Kidney (tissue), 22 donors: ENCODE measurements at places on chromosomes 6 and 20.

DNA sequence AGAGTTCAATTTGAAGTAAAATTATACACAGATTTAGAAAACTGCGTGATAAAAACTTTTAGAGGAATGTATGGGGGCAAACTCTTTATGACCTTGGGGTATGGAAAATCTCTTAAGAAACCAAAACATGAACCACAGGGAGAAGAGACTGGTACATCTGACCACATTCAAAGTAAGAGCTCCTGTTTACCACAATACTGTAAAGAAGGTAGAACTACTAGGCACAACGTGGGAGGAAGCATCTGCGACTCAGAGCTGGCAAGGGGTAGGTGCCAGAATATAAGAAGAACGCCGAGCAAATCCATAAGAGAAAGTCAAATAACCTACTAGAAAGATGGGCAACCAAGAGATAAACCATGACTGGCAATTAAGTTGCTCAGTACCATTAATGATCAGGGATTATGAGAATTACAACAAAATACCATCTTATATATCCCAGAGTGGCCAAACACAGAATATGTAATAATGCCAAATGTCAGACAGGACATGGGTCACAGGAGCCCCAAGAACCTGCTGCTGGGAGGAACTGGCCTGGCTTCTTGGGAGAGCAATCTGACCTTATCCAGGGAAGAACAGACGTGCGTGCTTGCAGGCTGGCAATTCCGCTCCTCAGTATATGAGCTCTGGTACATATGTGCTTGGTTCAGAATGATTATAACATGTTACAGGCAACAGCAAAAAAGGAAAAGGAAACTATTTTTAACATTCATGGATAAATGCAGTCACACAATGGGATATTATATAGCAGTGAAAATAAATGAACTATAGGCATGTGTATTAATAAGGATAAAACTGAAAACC is 50.2 kb downstream of the INSM1 start:
- no peak for DNase-seq

DNA sequence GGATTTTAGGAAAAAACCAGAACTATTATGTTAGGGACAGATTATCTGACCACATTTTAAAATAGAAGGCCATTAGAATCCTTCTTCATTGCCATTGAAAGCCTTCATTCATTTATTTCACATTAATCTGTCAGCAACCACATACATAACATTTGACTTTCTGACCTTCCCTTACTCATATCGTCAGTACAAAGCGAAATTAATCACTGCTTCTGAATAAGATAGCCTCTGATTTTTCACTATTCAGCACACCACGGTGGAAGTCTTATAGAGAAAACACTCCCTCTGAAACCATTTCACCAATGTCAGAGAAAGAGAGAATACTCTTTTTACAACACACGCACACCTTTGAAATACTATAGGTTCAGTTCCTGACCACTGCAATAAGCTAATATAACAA is 442.5 kb upstream of the ID4 start:
- DNase-seq = no peak

DNA sequence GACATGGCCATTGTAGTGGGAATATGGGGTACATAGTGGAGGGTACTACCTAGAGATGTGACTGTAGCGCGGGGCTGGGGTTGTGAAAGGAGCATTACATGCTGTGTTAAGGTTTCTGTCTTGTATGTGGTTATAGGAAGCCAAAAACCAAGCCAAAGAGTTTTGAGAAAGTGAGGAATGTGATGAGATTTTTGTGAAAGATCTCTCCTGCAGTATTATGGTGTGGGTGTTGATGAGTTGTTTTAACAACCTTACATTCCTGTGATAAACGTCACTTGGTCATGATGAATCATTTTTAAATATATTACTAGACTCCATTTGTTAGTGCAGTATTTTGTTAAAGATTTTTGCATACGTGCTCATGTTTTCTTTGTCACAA is 48.9 kb downstream of the ZFAND3 start:
- DNase-seq = no peak

DNA sequence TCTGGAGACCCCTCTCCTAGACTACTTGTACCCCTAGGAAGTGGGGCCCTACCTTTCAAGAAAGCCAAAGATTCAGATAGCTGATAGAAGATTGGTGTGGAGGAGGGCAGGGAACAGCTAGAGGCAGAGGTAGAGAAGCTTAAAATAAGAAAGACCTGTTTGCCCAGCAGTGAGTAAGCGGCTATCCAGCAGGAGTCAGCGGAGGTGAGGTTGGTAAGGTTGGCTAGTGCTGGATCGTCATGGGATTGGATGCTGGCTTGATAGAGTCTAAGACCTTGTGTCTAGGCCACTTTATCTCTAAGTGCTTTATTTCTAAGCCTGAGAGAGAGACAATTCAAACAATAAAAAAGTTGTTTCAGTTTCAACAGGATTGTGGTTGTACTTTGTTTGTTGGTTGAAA is 19.1 kb downstream of the ANKS1A start:
- DNase-seq = no peak

DNA sequence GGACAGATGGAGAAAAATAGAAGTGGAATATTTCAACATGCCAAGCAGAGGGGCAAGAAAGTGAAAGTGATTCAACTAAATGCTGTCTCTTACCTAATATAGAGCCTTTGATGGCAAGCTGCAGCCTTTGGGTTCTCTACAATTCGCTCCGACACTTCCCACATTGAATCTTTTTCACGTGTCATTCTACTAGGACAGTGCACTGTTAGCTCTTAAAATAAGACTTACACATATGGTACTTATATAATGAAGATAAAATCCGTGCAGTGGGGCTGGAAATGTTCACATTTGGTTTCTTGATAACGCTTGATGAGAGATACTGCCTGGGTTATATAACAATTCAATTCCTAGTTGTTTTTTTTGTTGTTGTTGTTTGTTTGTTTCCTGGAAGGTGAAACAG is 502.4 kb downstream of the LMBRD1 start:
- no peak for DNase-seq

DNA sequence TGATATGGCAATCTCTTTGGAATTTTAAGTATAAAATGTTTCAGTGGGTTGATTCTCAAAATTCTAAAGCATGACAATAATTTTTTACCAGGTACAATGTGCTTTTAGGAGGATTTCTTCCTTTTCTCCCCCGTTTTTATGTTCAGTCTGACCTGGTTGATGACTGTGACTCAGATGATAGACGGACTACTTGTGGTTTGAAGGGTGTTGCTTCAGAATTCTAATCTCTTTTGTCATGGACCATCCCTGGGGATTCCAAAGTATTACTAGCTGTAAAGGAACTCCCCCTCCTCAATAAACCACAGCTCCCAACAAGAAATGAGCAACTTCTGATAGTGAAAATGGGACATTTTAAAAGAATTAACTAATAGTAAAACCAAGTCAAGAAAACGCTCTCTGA is 34.9 kb upstream of the TNFAIP3 start:
- no peak for DNase-seq

GRCh38 chr20:61321481-61321880 is 69.4 kb downstream of the CDH4 start:
- no peak for DNase-seq

DNA sequence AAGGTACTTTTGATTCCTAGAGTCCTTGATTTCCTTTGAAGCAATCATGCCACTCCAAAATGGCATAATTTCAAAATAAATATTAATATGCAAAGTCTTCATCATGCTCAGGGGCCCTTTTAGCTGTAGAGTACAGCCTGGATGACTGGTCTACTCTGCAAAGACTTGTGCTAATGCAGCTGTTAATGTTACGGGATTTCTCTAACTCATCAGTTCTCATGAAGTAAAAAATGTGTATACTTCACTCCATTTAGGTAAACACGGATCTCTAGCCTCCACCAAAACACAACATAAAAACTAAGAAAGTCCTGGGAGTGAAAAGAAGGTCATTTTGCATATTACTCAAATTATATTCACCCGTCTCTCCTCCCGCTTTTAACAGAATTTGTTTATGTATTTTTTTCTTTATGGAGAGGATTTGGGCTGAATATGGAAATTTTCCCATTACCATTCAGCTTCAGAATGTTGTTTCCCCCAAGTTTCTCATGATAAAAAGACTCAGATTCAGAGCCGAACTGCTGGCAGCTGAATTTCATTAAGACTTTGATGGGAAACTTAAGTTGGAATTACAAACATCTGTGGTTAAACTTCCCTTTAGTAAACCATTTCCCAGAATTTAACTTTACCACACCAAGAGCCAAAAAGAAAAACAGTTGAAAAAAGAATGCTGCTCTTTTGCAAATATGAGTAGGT is 8.7 kb downstream of the LAMA4 start:
- peak; percentile 86 for DNase-seq

- no peak for DNase-seq
These were observed 52.6 kb upstream of the NAA20 start for GRCh38 chr20:19964289-19965265.

- no peak for DNase-seq
These were observed 6.1 kb downstream of the SLC26A8 start for GRCh38 chr6:36018339-36018738.

GRCh38 chr6:3228771-3229565 is 1.5 kb upstream of the TUBB2B start:
- DNase-seq = peak; percentile 72

DNA sequence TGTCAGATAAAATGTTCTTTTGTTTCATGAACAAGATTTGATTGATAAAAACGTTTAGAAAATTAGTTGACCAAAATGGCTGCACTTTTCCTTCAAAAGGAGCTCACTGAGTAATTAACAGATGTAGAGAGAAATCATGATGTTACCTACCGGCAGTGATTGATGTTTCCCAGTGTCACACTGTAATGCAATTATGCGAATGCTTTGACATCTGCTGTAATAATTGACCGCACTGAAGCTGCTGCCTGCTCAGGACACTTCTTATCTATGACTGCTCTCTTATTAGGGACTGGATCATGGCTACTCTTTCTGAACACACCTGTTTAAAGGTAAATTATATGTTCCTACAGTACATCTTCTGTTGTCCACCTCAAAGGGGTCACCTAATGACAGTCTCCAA is 94.6 kb downstream of the GPR63 start:
- no peak for DNase-seq

DNA sequence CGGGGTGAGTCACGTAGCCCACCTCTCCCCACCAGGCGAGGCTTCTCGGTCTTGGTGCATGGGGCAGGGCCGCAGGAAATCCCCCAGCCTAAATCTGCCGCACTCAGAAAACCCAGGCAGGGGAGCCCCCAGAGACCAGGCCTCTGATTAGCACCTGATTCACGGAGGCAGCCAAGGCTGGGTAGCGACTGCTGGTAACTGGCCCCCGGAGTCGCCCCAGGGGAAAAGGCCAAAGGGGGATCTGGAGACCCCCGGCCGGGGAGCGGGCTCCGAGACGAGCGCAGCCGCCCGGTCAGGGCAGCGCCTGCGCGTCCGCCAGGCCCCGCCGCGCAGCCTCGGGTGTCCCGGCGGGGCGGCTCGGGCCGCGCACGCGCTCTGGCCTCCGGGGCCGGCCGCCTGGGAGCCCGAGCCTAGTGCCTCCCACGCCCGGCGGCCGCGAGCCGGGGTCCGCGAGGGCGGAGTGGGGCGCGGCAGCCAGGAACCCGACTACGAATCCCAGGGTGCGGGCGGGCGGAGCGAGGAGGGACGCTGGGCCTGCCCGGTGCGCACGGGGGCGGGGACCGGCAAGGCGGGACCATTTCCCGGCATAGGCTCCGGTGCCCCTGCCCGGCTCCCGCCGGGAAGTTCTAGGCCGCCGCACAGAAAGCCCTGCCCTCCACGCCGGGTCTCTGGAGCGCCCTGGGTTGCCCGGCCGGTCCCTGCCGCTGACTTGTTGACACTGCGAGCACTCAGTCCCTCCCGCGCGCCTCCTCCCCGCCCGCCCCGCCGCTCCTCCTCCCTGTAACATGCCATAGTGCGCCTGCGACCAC is at the start of gene DUSP22:
Gene DUSP22 (plus strand): TSS at position 791 of the 809 bp plus-strand sequence. CDS start 53 bp downstream, outside the sequence.
- peak; percentile 92 for DNase-seq

GRCh38 chr6:112298816-112299281 is 44.5 kb upstream of the LAMA4 start:
- no peak for DNase-seq

DNA sequence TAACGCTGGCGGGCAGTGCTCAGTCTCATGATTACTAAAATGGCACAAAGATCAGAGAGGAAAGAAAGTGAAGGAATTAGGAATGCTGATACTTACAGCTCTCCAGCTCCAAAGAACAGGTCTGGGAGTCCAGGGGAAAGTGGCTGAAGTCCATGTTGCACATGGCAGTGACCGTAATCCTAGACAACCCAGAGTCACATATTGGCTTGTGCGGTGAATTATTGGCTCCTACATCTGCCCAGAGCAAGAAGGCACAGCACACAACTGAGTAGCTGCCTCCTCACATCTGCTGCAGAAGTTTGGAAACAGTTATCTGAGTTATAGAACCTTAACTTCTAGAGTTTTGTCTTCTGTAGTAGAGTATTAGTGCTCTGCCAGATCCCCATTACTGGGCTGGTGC is 47.2 kb downstream of the GABRR2 start:
- no peak for DNase-seq

- peak; percentile 26 for DNase-seq
These were observed 13.9 kb upstream of the NAA20 start for GRCh38 chr20:20003031-20003954.

GRCh38 chr6:52373151-52373690 is 11.3 kb downstream of the PAQR8 start:
- no peak for DNase-seq

GRCh38 chr6:76861403-76861802 is 601.9 kb downstream of the HTR1B start:
- DNase-seq = no peak

GRCh38 chr6:92281571-92282076 is 1137.7 kb downstream of the EPHA7 start:
- DNase-seq = no peak

GRCh38 chr6:41345901-41346300 is 10.5 kb downstream of the NCR2 start:
- DNase-seq = no peak

GRCh38 chr6:17432356-17432755 is 39.0 kb downstream of the CAP2 start:
- DNase-seq = no peak

DNA sequence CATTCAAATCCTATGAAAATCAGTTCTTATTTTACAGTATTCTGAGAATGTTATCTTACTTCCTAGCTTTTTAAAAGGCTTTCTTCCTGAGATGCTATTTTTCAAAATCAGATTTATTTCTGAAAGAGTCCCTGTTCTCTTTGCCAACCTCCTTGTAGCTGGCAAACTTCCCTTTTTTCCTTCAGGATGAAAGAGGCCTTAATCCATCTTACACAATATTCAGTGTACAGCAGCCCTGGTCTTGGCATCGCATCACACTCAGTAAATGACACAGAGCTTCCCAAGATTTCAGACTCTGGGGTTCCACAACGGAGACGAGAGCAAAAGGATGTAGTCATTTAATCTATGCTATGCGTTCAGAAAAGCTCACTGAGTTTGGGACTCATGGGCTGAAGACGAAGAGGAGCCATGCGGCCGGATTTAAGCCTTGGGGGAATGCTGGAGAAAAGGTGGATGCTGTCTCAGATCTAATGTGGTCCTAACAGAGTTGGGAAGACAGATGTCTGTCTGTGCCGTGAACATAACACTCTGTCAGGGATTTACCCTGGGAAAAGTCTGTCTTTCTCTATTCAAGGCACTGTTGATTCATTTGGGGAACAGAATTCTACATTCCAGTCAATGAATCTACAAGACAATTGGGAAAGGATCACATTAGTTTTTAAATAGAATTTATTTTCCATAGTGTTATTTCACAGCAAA is 616.4 kb upstream of the AGPAT4 start:
- peak; percentile 17 for DNase-seq

GRCh38 chr6:121873595-121873994 is 438.1 kb downstream of the GJA1 start:
- DNase-seq = no peak
